Dermis blood vessel endothelial cell (primary cell): ENCODE measurements at places on chromosomes 3 and 15. TPM values are rescaled to one million over a fixed set of nuclear protein-coding genes. Genes with fewer than 3 reads are reported as not detected.

GHSR gene
- not detected in 2 replicates for total RNA-seq

BMF gene
- 9.4 and 18.4 TPM in 2 replicates for total RNA-seq

GOLGA8R gene
- 0.37 and 1.0 TPM in 2 replicates for total RNA-seq

SPTSSB gene
- total RNA-seq: not detected in 2 replicates

HES1 gene
- total RNA-seq: 45.8 and 91.0 TPM in 2 replicates

PAQR5 gene
- total RNA-seq: under 0.01 TPM in 1 of 2 replicates, not detected in the other

ADAMTSL3 gene
- 6.0 and 15.1 TPM in 2 replicates for total RNA-seq

LRRC15 gene
- 0.28 and 0.51 TPM in 2 replicates for total RNA-seq

SPINK8 gene
- total RNA-seq: not detected in 2 replicates

P2RY14 gene
- not detected in 2 replicates for total RNA-seq

B3GALNT1 gene
- total RNA-seq: 21.7 and 23.7 TPM in 2 replicates

RASSF1 gene
- 21.7 and 28.8 TPM in 2 replicates for total RNA-seq

ARPIN gene
- 14.8 and 15.7 TPM in 2 replicates for total RNA-seq

GOLGA8Q gene
- 0.09 and 0.85 TPM in 2 replicates for total RNA-seq

RBSN gene
- total RNA-seq: 25.4 and 28.2 TPM in 2 replicates

GRAMD1C gene
- 58.2 and 65.7 TPM in 2 replicates for total RNA-seq
